A172 (cell line): ENCODE measurements at places on chromosomes 5 and 9.

- no peak for DNase-seq
These were observed 8.4 kb downstream of the SPEF2 start for GRCh38 chr5:35626108-35626507.

GRCh38 chr5:115452536-115453235 is 91.9 kb downstream of the FEM1C start:
- DNase-seq: no peak

DNA sequence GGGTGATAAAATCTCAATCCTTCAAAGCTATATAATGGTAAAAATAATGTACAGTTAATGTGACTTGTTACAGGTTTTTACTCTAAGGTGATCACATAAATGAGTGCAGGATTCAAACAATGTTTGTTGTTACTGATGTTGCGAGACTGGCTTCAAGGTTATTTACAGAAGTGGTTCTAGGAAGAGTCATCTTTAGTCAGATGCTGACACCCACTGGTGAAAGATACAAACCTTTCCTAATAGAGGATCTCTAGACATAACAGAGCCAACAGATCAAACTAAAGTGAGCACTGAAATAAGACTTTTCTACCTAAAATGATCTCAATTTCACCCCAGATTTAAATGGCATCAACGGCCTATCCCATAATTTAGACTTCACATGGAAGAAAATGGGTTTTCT is 20.2 kb downstream of the ARSB start:
- peak; percentile 67 for DNase-seq

DNA sequence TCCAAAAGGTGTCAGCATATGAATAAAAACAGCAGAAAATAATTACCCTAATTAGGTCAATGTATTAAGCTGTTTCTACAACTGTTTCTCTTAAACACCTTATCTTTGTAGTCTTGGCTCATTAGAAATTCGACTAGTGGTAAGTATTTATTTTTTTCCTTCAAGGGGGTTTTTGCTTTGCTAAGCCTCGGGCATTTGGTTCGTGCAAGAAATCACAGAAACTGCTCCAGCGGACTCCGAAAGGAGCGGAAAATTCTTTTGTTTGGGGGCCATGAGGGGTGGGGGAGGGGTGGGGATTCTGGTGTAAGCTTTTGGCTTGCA is 757 bp downstream of the ZBED3 start:
- DNase-seq: no peak

- no peak for DNase-seq
These were observed 4.3 kb upstream of the HAPLN1 start for GRCh38 chr5:83724935-83725334.

DNA sequence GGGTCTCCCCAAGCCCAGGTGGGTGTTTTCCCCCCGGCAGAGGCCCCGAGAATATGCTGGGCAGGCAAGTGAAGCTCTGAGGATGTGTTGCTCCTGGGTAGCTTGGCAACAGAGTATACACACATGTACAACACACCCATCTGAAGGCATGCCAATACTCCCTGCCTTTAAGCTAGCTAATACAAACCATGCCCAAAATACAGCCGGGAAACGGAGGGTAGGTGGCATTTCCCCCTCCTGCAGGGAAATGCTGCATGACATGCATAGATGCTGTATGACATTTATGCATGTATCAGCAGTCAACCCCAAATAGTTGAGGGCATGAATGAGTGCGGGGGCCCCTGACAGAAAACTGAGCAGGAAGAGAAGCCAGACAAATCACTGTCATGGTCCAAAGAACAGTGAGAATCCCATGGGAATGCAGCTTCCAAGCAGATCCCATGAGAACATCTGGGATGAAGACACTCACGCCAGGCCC is 614.1 kb downstream of the EBF1 start:
- DNase-seq: no peak

DNA sequence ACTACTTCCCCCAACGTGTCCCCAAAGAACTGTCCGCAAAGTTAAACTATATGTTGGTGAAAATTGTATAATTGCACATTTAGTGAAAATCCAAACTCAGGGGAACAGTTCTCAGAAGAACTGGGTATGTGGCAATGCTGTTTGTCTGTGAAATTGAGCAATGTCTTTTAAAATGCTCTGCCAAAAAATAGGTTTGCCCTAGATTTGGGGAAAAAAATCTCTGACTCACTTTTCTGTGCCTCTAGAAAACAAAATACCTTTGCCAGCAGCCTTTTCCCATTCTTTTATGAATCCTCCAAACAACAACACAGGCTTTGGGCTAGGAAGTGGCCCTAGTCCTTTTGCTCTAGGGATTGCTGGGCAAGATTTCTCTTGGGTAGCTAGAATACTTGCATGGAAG is 37.4 kb upstream of the ZNF608 start:
- no peak for DNase-seq

DNA sequence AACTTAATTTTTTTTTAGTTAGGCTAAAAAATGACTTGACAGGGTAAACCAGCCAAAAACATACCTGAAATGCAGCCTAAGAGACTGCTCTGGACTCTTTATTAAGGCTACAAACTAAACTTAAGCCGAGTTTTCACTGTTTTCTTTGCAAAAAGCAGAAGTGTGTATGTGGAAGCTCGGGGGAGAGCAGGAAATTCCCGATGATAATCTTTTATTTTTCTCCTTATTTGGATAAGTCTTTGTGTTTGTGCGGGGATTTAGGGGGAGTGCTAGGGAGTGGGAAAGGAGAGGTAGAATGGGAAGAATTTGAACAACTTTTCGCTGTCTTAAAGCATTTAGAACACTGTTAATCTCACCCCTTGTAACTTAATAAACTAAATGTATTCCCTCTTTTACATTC is 30.7 kb upstream of the GPR21 start:
- no peak for DNase-seq

DNA sequence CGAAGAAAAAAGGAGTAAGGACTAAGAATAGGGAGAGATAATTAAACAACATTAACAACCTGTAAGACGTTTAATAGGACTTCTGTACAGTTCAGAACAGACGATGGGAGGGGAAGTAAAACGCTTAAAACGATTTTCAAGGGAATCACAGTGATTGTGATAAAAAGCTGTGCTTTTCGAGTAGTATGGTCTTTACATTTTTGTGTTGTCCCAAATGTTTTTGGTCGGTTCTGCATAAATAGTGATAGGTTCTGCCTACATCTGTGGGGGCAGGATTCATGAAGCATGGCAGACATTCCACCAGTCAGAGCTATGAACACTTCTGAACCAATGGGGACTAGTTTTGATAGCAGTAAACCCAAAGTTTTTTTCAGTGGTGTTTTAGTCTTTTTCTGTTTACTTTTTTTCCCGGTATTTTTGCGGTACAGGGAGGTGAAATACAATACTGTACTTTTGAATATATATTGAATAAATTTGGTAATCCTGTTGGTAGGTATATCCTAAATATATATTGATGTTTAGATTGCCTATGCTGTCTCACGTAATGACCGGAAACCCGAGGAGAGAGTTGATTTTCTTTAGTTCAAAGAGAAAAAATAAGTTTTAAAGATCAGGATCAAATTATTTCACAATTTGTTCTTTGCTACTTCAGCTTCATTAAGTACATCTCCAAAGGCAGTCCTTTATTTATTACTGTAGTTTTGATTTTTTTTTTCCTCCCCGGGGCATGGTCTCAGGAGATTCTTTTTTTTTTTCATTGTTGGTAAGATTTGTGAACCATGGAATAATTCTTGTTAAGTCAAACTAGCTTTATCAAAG is 1.3 kb downstream of the ERBIN start:
- peak; percentile 71 for DNase-seq

DNA sequence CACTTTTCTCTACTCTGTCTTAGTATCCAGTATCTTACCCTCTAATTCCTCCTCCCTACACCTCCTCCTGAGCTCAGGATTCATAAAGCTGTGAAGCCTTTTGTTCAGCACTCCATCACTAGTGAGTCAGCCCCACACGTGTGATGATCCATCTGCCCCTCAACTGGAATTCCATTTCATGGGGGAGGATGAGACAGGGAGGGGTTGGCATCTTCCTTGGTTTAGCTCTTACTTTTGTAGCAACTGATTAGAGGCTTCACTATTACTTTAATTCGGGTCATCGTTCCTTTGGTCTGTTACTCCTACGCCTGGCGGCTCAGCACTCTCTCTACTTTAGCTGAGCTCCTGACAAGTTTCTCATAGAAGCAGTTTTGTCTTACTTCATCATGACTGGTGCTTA is 11.8 kb downstream of the BTNL8 start:
- peak; percentile 57 for DNase-seq

DNA sequence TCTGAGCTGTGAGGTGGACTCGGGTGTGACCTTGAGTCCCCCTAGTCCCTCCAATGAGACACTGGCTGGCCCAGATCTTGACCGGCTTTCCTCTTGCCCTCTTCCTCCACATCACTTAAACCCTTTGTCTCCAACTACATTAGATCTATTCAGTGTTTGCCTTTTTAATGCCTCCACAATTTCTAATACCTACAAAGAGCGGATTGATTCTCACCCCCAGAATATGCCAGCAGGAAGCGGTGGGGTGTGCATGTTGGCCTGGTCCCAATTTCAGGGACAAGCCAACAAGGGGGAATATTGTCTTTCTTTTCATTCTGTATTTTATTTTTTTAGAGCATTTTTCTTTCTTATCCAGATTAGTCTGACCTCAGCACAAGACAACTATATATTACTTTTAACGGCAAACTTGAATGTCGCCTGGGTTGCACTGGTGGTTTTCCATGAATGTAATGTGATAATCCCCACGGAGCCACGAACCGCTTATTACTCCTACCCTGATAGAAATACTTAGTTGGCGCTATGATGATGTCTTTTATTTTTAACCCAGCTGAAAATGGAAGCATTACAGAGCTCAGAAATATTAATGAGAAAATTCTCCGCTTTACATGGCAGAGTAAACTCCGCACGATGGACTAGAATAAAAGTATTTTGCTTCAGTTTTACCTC is 68.5 kb upstream of the MYO10 start:
- no peak for DNase-seq

- DNase-seq: no peak
These were observed 35.3 kb upstream of the HSPA9 start for GRCh38 chr5:138610415-138610917.

DNA sequence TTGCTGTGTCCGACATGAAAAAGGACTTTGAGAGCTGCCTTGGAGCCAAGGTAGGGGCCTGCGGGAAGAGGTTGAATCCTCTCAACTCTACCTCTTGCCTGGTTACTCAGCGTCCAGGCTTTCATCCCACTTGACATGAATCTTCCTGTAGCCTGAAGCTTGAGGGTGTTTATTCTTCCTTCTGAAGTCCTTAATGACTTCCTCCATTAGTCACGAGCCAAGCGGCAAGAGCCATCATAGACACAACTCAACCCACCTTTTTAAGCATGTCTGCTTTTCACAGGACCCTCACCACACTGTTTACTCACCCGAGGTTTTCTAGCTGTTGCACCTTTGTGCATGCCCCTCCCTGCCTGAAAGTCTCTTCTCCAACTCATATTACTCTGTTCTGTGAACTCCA is 40.2 kb downstream of the ACO1 start:
- peak; percentile 50 for DNase-seq

- peak; percentile 64 for DNase-seq
These were observed 171.2 kb downstream of the DOCK8 start for GRCh38 chr9:385818-386398.

DNA sequence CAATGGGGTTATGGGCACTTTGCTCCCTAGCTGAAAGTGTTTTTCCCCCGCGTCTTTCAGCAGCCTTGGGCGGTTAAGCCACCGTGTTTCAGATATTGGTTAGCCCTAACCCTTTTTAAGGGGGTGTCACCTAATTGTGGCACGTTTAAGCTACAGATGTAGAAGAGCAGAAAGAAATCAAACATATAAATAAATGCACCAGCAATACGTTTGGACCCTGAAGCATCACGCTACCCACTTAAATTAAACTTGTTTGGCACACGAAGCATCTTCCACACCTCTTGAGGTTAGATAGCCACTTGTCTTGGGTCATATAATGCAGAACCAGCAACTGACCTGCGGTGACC is 768 bp downstream of the YTHDC2 start:
- DNase-seq: no peak

DNA sequence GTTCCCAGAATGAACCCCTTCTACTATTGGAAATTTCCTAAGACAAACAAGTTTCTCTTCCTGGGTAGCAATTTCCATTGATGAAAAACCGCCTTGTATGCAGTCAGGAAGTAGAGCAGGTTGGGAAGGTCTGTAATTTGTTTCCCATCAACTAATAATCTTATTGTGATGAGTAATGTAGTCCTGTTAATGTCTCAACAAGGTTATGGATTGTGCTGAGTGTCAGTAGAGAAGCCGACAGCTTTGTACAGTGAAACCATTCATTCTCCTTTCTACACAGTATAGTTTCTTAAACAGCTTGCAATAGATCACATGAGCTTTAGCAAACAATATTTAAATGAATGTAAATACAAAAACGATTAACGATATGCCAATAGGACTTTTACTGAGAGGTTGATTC is 355.4 kb upstream of the WWC1 start:
- no peak for DNase-seq

- DNase-seq: peak; percentile 77
These were observed 25.3 kb upstream of the LRRTM2 start for GRCh38 chr5:138900281-138900965.

DNA sequence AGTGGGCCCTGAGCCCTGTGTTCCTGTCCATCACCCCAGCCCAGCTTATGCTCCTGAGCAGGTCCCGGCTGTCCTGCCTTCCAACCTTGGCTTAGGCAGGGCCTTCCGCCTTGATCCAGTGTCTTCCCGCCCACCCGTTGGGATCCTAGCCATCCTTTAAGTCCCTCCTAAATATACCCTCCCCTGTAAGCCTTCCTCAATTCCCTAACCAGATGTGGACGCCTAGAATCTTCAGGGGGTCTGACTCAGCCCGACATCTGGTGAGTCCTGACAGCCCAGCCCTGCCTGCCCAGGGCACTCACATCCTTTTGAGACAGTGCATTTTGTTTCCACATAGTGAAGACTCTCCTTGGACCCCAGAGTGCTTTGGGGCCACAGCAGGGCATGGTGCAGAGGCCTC is 23.7 kb downstream of the SLC6A7 start:
- no peak for DNase-seq

DNA sequence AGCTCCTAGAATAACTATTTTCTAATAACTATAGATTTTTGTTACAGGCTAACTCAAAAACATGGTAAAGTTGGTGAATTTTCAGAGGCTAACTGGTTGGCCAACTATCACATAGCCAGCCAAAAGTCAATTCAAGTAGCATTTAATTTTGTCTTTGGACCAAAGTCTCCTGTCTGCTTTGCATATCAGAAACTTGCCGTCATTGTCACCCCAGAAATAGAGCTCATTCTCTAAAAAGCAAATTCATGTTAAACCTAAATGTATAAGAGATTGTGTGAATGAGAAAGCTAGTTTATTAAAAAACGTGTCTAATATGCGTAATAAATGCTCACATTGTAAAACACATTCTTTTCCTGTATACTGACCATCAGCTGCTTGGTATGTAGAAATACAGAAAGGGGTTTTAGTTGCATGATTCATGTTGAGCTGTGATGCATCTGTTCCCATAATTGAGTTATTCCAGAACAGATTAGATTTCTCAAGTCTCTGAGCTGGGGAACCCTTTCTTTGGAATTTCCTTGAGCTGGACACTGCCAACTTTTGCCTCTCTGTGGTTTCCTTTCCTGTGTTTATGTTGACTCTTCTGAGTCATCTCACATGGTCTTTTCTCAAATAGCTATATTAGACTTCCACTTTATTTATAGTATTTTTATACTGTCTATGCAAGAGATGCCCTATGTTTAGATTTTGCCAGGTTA is 7.3 kb downstream of the SRFBP1 start:
- peak; percentile 99 for DNase-seq
